ENCODE measurements at places on chromosomes 7 and 10.

GRCh38 chr10:13617116-13617515 is 30.4 kb downstream of the PRPF18 start:
- no peak for DNase-seq

DNA sequence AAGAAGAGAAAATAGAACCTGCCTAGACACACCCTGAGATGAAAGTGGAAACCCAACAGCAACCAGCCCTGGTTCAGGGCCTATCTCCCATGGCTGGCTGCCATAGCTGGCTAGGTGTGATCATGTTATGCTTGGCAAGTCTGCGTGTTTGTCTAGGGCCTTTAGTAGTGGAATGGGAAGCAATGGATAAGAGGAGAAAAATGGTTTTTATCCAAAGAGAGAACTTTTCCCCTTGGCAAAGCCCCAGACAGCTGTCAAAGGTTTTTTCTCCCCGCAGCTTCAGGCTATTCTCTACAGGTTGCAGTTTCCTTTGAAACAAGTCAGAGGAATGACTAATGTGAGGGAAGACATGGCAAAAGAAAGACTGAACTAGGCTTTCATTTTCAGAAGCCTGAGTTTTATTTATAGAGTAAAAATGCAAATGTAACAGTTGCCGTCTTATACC is 161.5 kb downstream of the SEMA3D start:
- DNase-seq = no peak

DNA sequence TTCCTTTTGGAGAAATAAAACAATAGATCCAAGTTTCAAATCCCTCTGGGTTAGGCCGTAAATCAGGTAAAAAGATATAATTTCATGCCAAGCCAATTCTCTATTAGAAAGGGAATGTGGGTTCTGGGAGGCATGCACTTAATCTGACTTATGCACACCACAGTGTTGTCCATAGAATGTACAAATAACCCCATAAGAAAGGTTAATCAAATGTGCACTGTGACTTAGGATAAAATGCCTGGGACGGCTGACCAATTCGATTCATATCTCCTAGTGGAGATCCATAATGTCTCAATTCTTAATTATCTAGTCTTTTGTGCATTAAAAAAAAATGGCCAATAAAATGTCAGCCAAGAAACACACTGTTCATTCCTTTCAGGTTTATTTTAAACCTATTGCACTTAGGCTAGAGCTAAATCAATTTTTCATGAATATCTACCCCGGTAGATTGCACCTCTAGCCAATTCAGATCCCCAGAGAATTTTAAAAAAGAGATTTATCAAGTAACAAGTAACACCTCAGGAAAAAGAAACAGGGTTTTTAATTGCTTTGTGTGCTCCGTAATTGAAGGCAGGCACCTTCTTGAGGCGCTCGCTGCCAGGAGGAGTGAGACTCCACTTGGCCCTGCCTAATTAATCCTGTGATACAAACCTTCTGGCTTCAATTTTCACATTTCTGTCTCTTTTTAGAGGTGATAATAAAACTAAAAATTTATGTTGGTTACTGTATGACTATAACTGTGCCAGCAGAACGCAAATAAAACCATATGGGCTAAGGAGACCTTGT is 265.1 kb downstream of the ETV1 start:
- DNase-seq = no peak

DNA sequence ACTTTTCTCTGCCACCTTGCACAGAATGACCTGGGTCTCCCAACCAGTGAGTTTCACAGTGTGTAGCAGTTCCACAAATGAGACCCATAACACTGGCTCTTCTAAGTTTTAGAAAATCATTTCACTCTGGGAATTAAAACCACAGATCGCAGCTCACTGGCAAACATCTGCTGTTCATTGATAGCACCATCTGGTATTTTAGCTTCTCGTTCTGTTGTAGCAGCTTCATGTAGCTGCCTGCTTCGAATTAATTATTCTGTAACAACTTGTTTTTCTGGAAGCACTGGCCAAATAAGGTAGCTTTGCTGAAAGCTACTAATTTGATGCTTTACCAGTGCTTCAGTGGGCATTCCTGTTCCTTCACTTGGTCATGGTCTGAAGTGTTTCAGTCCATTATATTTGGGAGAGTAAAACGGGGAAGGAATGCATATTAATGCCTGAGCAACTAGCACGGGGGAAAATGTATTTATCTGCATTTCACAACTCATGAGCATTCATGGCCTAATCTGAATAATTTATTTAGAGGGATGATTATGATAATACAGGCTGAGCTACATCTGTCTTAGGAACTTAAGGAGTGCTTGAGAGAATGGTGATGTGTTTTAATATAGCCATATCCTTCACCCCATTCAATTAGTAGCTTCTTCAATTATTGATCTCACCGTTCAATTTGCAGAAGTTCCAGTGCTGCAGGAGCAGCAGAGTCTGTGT is 447.4 kb downstream of the XPNPEP1 start:
- no peak for DNase-seq
